ENCODE measurements at places on chromosomes 7 and 10.
A peak's percentile ranks its signal among the peaks of the same experiment; 100 is the strongest.

DNA sequence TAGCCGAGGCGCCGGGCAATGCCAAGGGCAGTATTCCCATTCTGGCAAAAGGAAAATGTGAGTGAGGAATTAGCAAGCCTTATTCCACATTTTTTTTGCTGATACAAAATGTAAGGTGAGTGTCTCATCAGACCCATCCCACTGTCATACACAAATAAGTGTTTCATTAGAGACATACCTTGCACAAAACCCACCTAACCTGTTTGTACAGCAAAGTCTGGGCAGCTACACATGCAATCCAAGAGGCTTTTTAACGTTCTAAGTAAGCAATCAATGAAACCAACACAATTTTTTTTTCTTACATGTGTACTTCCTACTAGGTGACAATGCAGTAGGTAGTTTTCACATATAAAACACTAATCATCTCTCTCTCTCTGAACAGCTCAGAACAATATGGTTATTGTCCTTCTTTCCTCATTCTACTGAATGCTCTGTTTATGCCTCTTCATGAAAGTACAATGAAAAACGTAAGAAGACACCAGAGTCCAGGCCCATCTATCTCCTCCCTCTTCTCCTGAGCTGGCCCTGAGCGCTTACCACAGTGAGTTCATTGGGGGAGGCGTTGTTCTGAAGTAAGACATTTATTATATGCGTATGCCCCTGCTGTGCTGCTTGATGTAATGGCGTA lies 217.2 kb downstream of the ANK3 start:
- DNase-seq: no peak

GRCh38 chr10:1217661-1218060 lies 161.5 kb downstream of the WDR37 start:
- no peak for DNase-seq

DNA sequence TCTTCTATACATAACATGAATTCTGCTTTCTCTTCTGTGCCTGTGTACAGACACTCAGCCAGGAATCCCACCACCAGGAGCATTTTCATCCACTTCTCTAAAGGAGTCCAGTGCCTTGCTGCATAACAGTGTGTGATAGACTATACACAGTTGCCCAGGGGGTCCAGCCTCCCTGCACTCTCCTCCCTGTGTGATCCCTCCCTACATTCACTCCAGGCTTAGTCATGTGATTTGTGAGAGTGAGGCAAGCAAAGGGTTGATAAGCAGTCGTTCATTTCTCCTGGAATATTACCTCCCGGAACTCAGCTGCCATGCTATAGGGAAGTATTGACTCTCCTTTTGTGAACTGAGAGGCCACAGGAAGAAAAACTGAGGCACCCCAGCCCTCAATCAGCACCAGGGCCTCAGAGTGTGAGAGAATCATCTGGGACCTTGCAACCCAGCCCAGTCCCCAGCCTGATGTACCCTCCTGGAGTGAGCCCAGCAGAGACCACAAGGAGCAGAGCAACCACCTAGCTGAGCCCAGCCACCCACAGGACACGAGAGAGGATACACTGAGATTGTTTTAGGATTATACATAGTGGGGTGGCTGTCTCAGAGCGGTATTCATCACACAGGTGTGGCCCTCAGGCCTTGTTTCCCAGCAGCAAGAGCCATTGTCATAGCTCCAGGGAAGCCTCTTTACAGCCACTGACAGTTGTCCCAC lies 45.0 kb upstream of the EEPD1 start:
- no peak for DNase-seq

- DNase-seq: peak; percentile 96
Measured at GRCh38 chr10:119667562-119668328, 16.6 kb downstream of the BAG3 start.

DNA sequence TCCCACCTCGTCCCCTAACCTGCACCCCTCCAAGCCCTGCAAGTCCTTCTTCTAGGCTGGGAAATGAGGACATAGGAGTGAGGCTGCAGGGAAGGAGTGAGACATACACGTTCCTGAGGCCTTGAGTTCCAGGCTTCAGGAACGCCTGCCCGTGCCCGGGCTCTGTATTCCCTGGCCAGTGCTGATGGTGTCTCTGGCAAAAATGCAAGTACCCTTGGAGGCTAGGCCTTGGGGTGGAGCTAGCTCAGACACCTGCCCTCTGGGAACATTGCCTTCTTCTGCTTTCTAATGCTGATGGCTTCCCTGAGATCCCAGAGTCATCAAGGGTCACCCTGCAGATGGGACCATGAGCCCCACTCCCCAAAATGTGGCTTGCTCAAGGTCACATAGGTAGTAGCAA lies 76.0 kb downstream of the GRK5 start:
- no peak for DNase-seq

Measured in stromal cell of bone marrow (primary cell).